Smooth muscle cell of trachea (primary cell): ENCODE measurements at places on chromosomes 11 and 22. TPM values are rescaled to one million over a fixed set of nuclear protein-coding genes. Genes with fewer than 3 reads are reported as not detected.

DHCR7 gene
- total RNA-seq = 37.2 and 44.8 TPM in 2 replicates

MFRP gene
- total RNA-seq = under 0.01 TPM in 2 replicates

OR10D3 gene
- not detected in 2 replicates for total RNA-seq

PIH1D2 gene
- 1.5 and 4.4 TPM in 2 replicates for total RNA-seq

ADAMTS8 gene
- total RNA-seq = 0.87 and 8.9 TPM in 2 replicates

UPK2 gene
- not detected in 2 replicates for total RNA-seq

SIAE gene
- 17.6 and 30.8 TPM in 2 replicates for total RNA-seq
